ENCODE measurements at places on chromosomes 5 and 9.

DNA sequence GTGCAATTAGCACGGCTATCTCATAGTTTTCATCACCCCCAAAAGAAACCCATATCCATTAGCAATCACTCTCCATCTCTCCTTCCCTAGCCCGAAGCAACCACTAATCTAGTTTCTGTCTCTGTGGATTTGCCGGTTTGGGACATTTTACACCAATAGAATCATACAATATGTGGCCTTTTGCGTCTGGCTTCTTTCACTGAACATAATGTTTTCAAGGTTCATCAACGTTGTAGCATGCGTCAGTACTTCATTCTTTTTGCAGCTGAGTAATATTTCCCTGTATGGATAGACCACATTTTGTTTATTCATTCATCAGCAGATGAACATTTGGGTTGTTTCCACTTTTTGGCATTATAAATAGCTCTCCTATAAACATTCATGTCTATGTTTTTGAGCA lies 75.4 kb upstream of the TBC1D2 start:
- no peak for DNase-seq

DNA sequence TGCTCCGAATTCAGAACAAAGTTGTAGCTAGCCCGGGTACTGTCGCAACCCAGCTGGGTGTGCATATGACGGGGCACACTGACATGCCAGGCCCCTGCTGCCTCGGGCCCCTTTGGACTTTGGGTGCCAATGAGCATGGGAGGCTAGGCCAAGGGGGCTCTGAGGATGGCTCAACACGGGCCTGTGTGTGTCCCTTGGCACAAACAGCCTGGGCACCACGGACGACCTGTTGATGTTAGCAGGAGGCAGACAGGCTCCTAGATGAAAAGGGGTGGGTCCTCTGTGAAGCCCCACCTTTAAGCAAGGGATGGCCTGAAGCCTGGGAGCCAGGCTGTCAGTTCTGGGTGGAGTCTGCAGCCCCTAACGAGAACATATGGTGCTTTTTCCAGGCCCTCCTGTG lies 1688.2 kb downstream of the EFNA5 start:
- no peak for DNase-seq

- DNase-seq, result no peak
Measured at GRCh38 chr5:1793966-1794900, 5.4 kb downstream of the MRPL36 start.

DNA sequence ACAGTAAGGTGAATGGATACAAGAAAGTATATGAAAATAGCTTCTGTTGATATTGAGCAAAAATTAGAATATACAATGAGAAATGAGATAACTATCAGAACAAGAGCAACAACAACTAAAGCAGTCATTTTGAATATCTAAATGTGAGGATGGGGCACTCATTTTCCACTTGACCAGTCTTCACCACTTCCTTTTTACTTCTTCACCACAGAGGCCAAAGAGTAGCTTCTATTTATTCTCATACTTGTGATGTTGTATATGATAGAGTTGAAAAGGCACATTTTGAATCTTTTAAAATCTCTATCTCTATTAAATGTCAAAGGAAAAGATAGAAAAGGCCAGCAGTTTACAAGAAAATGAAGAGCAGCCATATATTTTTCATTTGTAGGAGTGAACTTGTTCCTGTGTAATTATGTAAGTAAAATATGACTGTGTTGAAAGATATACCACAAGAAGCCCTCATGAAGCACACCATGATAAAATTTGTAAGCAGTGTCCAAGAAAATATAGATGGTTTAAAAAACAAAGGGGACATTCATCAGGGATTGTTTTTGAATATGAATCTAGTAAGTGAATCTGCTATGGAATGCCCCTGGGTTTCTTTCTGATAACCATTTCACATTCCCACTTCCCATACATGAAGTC lies 39.2 kb downstream of the ADAMTS19 start:
- DNase-seq, result no peak

DNA sequence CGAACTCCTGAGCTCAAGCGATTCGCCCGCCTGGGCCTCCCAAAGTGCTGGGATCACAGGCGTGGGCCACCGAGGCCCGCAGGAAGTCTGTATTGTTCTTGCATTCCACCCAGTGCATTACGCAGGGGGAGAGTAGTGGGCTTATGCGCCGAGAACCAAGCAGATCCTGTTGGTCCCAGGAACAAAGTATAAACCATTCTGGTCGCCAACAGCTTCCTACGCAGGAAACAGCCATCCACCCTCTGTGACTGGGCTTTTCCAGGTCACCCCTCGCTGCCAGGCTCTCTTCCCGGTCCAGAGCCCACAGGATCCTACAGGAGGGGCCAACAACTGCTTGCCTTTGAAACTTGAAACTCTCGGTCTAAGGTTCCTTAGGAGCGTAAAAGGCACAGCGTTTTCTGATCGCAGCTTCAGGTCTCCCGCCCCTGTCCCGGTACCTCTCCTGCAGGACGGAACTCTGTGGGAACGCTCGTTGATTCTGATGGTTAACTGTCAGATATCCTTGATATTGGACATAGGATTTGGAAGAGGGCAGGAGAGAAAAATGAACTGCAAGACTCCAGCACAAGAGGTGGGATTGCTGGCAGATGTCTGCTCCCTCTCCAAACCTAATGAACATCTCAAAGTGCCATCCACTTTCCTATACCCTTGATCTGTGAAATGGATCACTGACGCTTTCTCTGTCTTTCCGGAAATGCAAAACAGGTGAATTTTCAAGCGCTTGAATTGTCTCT lies 4.2 kb upstream of the ANXA2R start:
- DNase-seq, result no peak

- no peak for DNase-seq
Measured at GRCh38 chr9:21576331-21577189, 94.4 kb upstream of the IFNE start.

DNA sequence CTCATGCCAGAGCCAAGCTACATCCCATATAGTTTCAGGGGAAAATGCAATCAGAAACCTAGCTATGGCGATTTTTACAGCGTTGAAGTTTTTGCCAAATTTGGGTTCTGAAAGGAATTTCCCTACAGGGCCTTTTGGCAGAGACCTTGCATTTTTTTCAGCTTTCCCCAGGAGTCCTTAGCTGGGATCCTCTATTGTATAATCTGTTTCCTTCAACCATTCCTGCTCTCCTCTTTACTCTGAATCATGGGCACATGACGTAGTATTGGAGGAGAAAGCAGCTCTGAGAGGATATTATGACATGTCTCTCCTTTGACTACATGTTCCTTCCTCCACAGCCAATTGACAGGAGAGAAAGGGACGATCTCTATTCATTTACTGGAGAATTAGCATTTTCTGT lies 118.5 kb upstream of the ERCC6L2 start:
- no peak for DNase-seq

DNA sequence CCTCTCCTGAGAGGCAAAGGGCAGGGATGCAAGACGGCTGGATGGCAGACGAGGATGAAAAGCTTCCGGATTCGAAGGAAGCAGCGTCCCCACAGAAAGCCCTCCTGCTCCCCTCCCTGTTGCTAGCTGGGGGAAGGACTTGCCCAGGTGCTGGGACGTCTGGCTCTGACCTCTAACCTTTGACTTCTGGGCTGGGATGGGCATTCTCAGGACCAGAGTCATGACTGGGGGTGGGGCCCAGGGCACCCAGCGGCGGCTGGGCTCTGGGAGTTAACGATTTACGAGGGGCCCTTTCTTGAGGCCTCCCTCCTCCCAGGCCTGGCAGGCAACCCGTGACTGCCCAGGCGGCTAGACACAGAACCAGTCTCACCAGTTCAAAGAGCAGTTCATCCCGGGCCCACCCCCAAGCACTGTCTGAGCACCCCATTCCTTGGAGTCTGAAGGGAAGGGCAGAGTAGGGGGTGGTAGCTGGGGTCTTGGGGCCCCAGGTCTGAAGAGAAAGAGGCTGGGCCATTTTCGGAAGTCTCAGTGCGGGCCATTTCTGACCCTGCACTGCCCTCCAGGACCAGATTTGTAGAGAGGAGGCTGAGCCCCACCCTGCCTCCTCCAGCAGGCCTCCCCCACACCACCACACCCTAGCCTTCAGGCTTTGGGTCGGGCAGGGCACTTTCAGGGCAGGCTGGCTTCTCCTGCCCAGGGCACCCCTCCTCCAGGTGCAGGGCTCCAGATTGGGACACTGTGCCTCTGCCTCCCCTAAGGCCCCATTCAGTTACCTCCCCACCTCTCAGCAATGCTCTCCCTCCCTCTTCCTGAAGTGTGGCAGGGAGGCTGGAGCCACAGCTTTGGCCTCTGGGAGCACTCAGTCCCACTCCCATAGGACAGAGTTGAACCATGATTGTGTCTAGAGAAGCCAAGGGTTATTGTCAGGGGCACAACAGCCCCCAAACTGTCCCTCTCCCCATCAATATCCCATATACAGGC lies 5.0 kb upstream of the CXXC5 start:
- no peak for DNase-seq

- no peak for DNase-seq
Measured at GRCh38 chr5:68385936-68386335, 170.4 kb downstream of the PIK3R1 start.

- DNase-seq, result no peak
Measured at GRCh38 chr9:78439866-78440830, 143.2 kb downstream of the PSAT1 start.

DNA sequence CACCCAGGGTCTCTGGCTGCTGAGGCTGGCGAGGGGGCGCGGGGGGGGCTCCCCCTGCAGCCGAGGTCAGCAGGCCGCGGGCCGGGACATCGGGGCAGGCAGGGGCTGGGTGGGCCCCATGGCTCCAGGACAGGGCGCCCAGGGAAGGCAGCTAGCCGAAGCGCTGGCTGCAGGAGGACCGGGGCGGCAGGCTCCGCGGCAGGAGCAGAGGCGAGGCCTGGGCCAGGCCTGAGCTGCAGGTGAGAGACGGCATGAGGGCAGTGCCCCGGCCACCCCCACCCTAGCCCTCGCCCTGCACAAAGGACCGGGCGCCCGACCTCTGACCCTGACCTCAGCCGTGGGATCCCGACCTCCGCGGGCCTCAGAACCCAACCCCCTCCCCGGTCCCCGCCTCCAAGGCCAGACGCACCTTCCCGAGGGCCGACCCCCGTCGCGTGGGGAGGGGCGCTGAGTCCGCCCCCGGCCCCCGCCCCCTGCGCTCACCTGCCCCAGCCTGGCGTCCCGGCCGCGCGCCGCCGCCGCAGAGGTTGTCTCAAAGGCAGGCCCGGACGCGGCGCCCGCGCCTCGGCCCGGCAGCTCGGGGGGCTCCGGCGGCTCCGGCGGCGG lies 431 bp downstream of the RNF208 start:
- no peak for DNase-seq

- DNase-seq, result no peak
Measured at GRCh38 chr9:14752871-14753270, 30.3 kb upstream of the CER1 start.

GRCh38 chr9:36151316-36152210 lies 15.0 kb downstream of the GLIPR2 start:
- DNase-seq, result peak; percentile 80

DNA sequence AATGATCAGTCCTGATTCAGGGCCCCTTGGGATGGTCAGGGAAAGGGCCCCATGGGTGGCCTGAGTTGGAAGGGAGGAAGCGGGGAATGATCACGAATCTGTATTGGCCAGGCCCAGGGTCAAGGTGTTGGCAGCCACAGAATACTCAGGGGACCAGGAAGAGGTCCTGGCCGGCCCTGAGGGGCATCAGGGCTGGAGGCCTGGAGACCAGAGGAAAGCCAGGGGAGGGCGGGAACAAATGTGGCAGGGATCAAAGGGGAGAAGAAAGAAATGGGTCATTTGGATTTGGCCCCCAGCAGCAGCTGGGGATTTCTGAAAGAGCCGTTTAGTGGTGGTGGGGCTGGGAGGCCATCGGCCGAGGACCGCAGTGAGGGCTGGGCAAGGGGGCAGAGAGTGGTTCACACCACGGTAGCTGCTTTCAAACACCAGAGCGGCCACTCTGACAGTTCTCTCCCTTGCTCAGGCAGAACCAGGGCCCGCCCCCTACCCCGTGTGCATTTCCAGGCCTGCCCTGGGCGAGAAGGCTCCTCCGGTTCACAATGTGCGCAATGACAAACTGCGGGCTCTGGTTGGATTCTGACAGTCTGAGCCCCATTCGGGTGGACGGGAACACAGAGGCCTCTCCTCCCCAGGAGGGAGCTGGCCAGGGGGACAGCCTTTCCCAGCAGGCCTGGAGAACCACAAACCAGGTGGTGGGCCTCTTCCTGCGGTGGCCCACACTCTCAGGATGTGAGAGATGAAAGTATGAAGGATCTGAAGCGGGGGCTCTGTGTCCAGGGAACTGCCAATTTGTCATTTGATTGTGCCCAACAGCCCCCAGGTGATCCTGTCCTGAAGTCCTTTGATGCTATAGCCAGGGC lies 220.3 kb upstream of the IER5L start:
- DNase-seq, result no peak
